Left kidney (tissue), 8 donors: ENCODE measurements at places on chromosomes 2 and 18. TPM values are rescaled to one million over a fixed set of nuclear protein-coding genes. Genes with fewer than 3 reads are reported as not detected.

GRCh38 chr2:66790651-66791181 lies 355.8 kb downstream of the MEIS1 start:
- DNase-seq, result no peak

- no peak for DNase-seq
Measured at GRCh38 chr2:238235331-238235732, 4.5 kb downstream of the HES6 start.

- DNase-seq, result no peak
Measured at GRCh38 chr2:239196474-239197021, 204.3 kb downstream of the HDAC4 start.

GRCh38 chr2:236855866-236856847 lies 229.5 kb upstream of the COPS8 start:
- no peak for DNase-seq

- DNase-seq, result no peak
Measured at GRCh38 chr2:11742702-11743357, 3.6 kb upstream of the LPIN1 start.

DNA sequence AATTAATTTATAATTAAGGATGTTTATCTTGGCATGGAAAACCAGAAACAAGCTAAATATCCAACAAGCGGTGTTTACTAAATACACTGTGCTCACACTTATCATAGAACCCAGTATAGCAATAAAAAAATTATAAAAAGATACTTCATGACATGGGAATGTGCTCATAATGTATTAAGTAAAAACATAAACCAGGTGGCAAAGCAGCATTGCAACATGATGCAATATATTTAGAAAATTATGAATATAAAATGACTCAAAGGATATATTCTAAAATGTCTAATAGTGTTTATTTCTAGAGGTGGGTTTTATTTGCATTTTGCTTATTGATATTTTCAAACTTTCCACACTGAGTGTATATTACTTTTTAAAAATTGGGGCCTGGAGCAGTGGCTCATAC lies 84.4 kb upstream of the ATL2 start:
- DNase-seq, result no peak

GRCh38 chr2:201970786-201971108 lies 62.9 kb upstream of the FZD7 start:
- DNase-seq, result no peak

GRCh38 chr2:183037074-183037552 lies 1.1 kb downstream of the NCKAP1 start:
- no peak for DNase-seq

GRCh38 chr2:71637168-71637567 lies 183.8 kb downstream of the DYSF start:
- DNase-seq, result no peak

- no peak for DNase-seq
Measured at GRCh38 chr2:177175917-177176668, 36.5 kb upstream of the HNRNPA3 start.

GRCh38 chr2:149561309-149561926 lies 26.2 kb downstream of the MMADHC start:
- DNase-seq, result peak; percentile 38

DNA sequence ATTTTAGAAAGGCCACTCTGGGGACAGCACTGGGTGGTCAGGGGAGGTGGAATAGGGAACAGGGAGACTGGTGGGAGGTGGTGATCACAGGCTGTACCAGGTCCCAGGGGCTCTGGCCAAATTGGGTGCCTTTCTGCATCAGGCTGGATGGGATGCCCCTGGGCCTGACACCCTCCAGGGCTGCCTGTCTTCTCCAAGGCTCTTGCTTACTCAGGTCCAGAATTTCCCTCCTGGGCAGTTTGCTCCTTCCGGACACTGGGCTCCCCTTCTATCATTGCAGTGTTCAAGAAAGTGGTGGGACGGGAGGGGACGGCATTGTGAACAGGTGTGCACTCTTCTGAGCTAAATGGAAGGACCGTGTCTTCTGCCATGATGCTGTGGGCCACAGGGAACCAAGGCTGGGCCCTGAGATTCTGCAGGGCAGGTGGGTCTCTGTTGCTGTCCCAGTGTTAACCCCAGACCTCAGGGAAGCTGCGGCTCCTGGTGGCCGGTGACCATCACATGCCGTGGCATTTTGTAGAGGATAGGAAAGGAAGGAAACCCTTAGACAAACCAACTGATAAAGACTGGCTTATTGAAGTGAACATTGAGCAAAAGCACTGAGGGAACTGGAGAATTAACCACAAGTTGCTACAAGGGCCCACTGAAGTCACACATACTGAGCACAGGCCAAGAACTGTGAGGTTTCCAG lies 93.7 kb upstream of the HS6ST1 start:
- no peak for DNase-seq

- DNase-seq, result no peak
Measured at GRCh38 chr2:118632921-118633320, 214.5 kb downstream of the EN1 start.

- no peak for DNase-seq
Measured at GRCh38 chr2:174776675-174777074, 12.4 kb upstream of the CHRNA1 start.

DNA sequence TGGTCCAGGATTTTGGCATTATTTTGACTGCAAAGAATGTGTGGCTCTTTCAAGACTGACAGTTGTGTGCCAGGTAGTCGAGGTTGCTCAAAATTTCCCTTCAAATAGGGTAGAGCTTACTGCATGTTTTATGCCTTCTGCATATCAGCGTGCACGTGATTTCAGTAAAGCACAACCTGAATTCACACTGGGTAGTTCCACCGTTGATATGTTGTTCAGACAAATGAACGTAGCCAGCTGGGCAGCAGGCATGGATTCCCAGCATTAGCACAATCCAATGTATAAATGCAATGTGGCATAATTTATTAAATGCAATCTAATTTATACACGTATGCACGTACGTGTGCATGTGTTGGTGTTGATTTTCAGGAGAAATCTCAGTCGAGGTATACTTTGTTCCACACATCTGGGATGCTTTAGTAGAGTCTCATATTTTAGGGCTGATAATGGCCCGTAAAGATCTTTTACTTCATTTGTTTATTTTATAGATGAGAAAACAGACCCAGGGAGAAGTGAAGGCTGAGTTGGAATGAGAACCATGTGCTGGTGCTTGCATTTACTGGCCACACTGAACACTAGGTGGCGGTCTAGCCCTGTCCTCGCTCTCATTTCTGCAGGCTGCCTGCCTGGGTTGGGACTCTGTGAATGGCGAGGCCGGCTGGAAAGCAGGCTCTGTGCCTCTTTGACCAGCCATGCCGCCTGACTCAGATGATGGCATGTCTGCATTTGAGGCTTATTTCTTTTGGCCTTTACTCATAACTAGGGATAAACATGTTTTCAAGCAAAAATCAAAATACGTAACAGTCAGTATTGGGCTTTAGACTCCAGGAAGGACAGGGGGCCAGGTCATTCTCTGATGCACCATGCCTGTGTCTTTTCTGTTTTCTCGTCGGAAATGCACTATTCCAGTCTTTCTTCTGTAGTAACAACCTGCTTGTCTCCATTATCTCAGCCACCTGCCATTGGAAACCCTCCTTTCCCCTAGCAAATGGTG lies 120.4 kb downstream of the RNF144A start:
- peak; percentile 73 for DNase-seq

GRCh38 chr18:37161491-37161890 lies 332.6 kb downstream of the KIAA1328 start:
- no peak for DNase-seq

DNA sequence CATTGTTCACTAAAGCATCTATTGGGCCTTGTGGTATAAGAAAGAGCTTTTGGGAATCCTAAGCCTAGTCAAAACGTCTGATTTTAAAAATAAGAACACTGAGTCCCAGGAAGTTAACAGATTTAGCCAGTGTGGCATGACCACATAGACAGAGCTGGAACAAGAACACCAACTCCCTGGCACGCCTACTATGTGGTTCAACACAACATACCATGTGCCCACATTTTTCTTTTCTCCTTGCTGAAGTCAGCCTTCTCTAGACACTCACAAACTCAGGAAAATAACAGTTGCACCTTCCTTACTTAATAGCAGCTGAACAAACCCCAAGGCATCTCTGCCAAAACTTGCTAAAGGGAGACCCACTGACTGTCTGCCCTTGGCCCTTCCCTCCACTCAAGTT lies 124.8 kb downstream of the C1D start:
- DNase-seq, result no peak

- peak; percentile 52 for DNase-seq
Measured at GRCh38 chr2:15159751-15160177, 401.4 kb downstream of the NBAS start.

DNA sequence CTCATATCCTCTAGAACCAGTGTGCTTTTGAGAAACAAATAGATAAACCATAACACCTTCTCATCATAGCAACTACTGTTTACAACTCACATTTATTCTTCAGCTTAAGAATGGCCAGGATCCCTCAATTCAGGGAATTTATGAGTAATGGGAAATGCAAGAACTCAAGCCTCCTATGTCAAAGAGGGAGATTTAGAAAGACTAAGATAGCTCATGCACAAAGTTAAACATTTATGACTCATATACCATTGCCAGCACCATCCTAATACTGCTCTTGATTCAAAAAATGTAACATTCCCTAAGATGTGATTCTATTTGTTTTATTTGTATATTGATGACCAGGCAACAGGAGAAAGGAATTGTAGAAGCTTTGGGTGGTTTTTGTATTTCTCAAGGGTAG lies 172.8 kb downstream of the CYP26B1 start:
- no peak for DNase-seq

- DNase-seq, result no peak
Measured at GRCh38 chr18:54740136-54740846, 88.0 kb upstream of the RAB27B start.

- no peak for DNase-seq
Measured at GRCh38 chr2:174931724-174932123, 73.5 kb downstream of the CHN1 start.

- DNase-seq, result no peak
Measured at GRCh38 chr2:37617119-37617892, 54.1 kb downstream of the CDC42EP3 start.

DNA sequence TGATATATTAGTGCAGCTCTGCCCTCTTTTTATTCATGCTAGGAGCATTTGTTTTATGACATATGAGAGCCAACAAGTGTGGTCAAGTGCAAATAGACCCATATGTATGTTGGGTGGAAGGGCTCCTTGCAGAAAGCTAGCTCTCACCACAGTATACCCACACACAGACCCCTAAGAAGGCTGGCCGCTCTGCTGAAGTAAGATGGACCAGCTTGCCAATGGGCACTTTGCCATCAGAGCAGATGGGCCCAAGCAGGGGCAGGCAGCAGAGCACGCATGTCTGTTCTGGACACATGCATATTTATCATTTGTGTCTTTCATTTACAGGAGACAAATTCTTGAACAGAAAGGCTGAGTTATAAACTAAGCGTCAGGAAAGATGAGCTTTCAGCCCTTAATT lies 187.5 kb upstream of the DTNA start:
- no peak for DNase-seq

DNA sequence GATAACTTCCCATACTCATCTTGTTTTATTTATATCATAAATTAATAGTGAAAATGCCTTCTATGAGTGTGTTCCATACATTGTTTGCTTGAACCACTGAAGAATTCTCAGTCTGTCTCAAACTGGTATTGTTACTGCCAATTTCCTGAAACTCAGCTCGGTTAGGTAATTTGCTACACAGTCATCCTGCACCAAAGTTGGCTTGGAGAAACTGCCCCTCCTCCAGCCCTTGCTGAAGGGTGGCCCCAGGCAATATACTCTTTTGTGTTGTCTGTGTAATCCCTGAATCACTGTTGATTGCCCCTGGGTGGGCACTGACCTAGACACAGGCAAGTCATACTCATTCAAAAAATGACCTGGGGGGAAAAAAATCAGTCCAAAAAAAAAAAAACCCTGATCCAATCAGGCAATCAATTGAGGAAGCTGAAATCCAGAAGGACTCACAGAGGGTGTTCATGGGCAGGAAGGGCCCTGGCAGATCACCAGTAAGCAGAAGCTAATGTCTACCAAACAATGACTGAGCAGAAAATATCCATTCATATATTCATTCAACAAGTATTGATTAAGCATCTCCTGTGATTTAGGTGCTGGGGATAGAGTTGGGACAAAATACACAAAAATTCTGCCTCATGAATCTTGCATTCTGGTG lies 3.8 kb upstream of the SESTD1 start:
- no peak for DNase-seq

GRCh38 chr2:84283506-84283905 lies 175.6 kb downstream of the SUCLG1 start:
- DNase-seq, result no peak

DNA sequence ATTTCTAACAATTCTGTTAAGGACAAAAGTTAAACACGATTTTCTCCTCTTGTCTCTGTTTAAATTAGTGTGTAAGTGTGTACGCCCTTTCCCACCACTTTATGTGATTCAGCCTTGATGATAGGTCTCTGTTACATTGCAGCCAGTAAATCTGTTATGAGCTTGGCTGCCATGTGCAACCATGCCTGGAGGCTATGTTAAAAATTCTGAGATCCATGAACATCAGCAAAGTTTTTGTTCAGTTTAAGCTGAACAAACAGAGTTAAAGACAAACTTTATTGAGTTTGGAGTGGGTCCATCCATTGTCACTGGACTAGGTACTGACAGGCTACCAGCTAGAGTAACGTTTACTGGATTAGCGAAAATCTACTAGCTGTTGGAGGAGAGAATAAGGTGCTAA lies 110.4 kb downstream of the NCKAP5 start:
- DNase-seq, result no peak

DNA sequence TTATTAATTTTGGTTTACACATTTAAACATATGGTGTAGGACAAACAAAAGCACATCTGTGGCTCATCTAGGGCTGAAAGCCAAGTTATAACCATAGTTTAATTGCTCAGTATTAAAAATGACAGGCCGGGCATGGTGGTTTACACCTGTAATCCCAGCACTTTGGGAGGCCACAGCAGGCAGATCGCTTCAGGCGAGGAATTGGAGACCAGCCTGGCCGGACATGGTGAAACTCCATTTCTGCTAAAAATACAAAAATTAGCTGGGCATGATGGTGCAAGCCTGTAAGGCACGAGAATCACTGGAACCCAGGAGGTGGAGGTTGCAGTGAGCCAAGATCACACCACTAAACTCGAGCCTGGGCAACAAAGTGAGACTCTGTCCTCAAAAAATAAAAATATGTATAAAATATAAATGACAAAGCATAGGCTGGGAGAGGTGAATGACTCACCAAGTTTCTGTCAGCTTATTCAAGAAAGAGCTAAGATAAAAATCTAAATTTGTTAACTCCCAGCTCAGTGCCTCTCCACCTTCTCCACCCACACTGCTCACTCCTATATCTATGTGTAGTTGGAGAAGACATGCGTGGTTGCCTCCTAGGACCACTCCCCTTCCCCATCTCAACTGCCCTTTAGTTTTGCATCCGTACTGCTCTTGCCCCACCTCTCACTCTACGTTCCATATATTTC lies 79.2 kb upstream of the PID1 start:
- DNase-seq, result no peak

PCGF1 gene
- polyA plus RNA-seq, result 29.5 TPM

CTLA4 gene
- not detected for polyA plus RNA-seq

RRM2 gene
- polyA plus RNA-seq, result 83.6 TPM

ASB1 gene
- polyA plus RNA-seq, result 33.5 TPM

LOXHD1 gene
- polyA plus RNA-seq, result 1.4 TPM

RTP5 gene
- polyA plus RNA-seq, result not detected

SEPTIN10 gene
- polyA plus RNA-seq, result 128 TPM

B3GNT7 gene
- polyA plus RNA-seq, result 3.1 TPM

CCL20 gene
- 0.48 TPM for polyA plus RNA-seq

NEURL3 gene
- 4.1 TPM for polyA plus RNA-seq

DNER gene
- 67.2 TPM for polyA plus RNA-seq

SIX2 gene
- 22.6 TPM for polyA plus RNA-seq

CD207 gene
- polyA plus RNA-seq, result not detected

CXCR1 gene
- not detected for polyA plus RNA-seq

POU3F3 gene
- polyA plus RNA-seq, result 83.8 TPM
